Hippocampal formation (tissue), 2 donors: ENCODE measurements at places on chromosomes 7 and 10.
A peak's percentile ranks its signal among the peaks of the same experiment; 100 is the strongest.

GRCh38 chr7:155804897-155805825, 7.1 kb downstream of the SHH start:
- no peak for DNase-seq

DNA sequence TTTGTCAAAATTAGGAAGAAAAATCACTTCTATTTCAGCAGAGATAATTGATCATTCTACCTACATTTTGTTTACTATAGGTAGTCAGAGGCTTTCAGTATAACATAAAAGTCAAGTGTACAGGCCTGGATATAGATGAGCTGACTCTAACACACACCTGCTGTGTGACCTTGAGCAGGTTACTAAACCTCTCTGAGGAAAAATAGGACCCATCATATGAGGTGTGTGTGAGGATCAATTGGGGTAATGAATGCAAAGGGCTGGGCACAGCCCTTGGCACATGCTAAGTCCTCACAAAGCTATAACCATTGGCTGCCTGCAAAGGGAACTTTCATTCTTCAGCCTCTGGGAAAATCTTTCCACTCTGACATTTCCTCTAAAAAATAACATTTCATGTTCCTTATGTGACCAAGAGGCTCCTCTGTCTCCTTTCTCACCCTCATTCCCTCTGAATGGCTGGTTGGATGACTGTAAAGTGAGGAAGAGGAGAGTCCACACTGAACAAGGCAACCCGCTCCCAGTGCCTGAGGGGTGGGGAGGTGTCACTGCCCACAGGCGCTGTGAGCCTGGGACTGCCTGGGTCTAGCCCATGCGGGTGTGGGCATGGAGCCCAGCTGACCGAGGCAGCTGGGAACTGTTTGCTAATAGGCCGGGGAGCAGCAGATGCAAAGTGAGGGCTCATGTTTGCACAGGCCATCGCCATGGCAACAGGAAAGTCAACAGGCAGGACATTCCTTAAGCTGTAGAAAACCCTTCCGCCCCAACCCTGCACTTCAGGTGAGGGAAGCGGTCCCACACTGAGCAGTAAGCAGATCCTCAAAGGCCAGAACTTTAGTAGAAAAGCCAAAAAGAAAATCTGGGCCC, 36.8 kb downstream of the MYOF start:
- peak; percentile 48 for DNase-seq

DNA sequence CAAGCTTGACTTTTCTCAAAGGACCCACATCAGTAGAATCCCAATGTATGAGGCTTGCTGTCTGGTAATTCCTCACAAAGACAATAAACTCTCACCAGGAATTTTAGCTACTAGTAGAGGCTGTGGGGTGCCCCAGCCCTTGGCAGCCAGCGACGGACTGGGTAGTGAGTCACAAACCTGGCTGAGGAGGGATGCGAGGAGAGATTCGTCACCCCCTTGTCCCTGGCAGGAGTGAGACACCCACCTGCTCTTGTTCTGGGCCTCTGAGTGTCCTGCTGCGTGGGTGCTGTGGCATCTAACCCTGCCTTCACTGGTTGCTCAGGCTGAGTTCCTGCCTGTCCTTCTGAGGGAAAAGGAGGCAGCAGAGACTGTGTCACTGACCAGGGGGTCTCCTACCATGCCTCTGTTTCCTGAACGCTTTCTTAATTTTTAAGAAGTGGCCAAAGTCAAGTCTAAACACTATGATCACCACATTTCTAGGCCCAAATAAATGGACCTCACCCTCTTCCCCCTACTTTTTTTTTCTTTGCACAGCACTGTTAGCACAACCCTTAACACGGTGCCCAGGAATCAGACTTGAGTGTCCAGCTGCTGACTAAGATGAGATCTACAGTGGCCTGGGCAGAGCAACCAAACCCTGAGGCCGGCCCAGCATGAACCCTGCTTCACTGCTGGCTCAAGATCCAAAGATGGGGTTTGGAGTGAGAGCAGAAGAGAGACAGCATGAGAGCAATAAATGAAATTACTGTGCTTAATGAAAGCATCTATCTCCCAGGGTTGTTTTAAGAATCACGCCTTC, 146.4 kb downstream of the ANLN start:
- no peak for DNase-seq

DNA sequence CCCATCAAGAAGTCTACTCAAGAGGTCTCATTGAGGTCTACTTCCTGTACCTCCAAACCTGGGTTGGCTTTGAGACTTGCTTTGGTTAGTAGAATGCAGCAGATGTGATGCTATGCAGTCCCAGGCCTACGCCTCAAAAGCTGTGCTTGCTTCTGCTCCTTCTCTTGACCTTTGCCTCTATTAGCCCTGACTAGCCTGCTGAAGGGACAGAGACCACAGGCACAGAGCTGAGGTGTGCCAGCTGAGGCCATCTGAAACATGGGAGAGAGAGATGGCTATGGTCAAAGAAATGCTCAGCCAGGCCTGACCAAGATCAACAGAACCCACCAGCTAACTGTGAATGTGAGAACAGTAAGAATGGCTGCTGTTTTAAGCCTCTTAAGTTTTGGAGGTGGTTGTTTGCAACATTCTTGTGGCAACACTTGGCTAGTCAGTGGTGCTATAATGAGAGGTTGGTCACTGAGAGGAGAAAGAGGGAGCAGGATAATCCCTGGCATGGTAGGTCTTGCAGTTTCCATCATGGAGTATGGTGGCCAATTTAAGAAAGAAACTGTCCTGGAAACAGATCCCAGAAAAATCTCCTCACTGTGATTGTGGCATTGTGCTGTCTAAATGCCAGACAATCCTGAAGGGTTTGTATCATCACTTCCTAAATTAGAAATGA, 176.1 kb upstream of the PHYHIPL start:
- no peak for DNase-seq

DNA sequence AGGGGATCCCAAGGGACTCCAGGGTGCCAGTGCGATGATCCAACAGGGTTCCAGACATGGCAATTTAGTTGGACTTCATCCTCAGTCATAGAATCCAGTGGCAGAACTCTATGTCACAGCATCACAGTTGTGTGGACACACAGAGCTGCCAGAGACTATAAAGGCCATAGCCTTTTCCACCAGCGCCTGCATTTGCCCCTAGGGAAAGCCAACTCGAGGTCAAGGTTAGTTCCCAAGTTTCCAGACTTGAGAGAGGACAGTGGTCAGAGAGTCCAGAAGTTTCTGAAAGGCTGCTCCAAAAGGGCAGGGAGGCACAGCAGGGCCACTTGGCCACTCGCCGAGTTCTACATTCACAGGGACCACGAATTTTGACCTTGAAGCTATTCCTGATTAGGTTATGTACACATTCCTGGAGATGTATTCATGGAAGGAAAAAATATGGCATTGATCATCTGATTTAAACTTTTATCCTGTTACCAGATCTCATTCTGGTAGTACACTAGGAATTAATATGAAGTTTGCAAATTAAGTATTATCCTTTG, 170.1 kb downstream of the KCNMA1 start:
- DNase-seq = no peak

- DNase-seq = no peak
Measured at GRCh38 chr10:8072211-8072610, 17.7 kb downstream of the GATA3 start.

DNA sequence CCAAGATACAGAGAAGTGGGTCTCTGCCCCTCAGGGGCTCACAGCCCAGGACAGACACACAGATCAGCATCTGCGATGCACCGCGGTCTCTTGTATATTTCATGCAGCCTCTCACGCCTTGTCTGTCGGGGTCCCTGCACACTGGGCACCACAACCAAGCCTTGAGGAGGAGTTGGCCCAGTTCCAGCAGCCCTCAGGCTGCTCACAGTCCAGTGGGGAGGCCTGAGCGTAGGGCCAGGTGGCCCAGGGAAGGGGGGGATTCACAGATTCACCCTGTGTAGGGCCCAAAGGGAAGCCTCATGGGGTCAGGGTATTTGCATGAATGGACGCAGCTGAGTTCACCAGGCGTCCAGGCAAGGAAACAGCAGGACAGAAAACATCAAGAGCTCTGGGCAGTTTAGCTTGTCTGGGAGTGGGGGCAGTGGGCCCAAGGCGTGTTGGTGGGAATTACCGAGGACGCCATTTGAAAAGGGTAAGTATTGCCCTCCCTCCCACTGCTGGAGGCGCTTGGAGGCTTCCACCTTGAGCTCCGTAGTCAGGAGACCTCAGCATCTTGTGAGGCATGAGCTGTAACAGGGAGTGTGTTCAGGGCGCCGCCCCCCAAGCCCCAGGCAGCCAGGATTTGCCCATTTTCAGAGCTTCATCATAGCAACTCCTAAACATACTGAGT, 129.1 kb upstream of the CHST15 start:
- no peak for DNase-seq

GRCh38 chr10:87753995-87754866, 63.8 kb downstream of the ATAD1 start:
- no peak for DNase-seq

DNA sequence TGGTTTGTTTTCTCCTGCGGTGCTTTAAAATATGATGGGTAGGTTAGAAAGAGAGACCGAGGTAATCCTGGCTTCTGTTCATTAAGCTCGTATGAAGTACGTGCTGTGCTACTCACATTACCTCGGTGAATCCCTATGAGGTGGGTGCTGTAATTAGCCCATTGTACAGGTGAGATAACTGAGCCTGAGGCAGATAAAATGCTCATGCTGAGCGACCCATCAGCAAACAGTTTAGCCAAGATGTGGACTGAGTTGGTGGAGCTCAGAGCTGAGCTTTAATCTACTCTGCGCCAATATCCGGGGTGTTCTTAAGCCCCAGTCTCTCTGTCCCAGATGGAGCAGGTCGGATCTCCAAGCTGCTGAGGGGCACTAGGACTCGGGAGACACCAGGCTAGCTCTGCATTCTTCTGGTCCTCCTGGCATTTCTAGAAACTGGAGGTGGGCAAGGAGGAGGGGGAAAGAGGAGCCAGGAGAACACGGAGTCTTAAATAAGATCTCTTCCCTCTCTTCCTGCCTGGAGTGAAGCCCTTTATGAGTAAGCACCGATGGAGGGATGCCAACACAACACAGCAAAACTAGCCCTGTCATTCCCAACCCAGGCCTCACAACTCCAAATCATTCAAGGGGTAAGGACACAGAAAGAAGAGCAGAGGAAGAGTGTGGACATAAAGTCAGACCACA, 458.5 kb downstream of the KCNMA1 start:
- peak; percentile 32 for DNase-seq

- DNase-seq = no peak
Measured at GRCh38 chr10:26759008-26759407, 61.5 kb downstream of the PDSS1 start.
